Mesenteric fat pad (tissue), 1 donor: ENCODE measurements at places on chromosomes 6 and 20. TPM values are rescaled to one million over a fixed set of nuclear protein-coding genes. Genes with fewer than 3 reads are reported as not detected.

The BPI gene
- total RNA-seq: not detected

The DDR1 gene
- total RNA-seq: 82.1 TPM

The RIN2 gene
- 74.1 TPM for total RNA-seq

GRCh38 chr6:49514571-49515484 is 15.1 kb downstream of the GLYATL3 start:
- DNase-seq: no peak

DNA sequence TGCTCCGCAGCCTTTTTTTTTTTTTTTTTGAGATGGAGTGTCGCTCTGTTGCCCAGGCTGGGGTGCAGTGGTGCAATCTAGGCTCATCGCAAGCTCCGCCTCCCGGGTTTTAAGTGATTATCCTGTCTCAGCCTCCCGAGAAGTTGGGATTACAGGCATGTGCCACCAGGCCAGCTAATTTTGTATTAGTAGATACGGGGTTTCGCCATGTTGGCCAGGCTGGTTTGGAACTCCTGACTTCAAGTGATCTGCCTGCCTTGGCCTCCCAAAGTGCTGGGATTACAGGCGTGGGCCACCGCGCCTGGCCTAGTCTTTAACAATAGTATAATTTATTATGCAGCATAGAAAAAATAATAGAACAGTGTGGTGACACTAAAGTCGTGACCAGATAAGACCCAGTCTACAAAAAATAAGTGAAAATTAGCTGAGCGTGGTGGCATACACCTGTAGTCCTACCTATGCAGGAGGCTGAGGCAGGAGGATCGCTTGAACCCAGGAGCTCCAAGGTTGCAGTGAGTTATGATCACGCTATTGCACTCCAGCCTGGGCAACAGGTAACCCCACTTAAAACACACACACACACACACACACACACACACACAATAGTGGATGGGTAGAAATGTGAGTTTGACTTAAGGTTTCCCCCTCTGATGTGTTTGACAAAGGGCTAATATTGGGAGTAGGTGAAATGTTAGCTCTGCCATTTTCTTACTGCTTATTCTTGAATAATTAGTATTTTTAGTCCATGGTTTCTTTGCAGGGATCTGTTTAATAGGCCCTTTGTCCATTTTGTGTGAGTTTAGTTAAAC is 6.5 kb downstream of the PIM1 start:
- DNase-seq: no peak

DNA sequence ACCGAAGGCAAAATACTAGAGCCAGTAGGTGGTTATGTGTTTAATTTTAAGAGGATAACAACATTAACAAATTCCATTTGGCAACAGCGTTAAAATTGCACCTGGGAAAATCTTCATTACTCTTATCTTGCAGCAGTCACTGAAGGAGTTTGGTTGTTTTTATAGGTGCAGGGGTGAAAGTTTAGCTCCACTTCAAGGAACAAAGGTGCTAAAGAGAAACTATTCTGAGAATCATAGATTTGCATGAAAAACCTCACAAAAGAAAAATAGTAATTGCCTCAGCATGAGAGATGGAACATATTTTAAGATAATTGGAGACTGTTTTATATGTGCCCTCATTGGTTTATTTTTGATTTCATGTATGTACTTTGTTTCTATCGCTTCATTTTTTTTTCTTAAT is 444.4 kb downstream of the UTRN start:
- no peak for DNase-seq

DNA sequence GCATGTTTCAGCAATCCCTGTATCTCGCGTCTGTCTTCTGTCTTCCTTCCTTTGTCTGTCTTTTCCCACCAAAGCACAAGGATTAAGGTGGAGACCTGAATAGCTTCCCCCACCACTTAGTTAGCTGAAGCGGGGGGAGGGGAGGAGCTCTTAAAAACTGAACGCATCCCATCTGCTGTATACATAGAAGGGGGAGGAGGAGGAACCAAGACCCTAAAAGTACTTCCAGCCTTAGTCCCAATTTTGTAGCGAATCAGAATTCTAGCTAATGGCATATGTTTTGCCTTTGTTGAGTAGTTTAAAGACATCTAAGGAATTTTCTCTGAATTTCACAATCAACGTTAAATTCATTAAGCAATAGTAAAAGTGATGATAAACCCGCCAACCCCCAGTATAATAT is 47.9 kb downstream of the GNAS start:
- DNase-seq: no peak
